Thymus (tissue), 14 donors: ENCODE measurements at places on chromosomes 6 and 20. TPM values are rescaled to one million over a fixed set of nuclear protein-coding genes. Genes with fewer than 3 reads are reported as not detected.

The ARMC12 gene
- total RNA-seq, result 1.1 TPM

The PRL gene
- 1.1 TPM for total RNA-seq

The GPR6 gene
- not detected for total RNA-seq

The GABRR1 gene
- total RNA-seq, result under 0.01 TPM

The ADGRF5 gene
- 4.2 TPM for total RNA-seq

The FOXF2 gene
- total RNA-seq, result not detected

The AVP gene
- total RNA-seq, result 0.33 TPM

The SRMS gene
- total RNA-seq, result 0.05 TPM

The ZCCHC3 gene
- total RNA-seq, result 28.5 TPM

The GHRH gene
- 14.4 TPM for total RNA-seq

The SIGLEC1 gene
- 0.90 TPM for total RNA-seq

The ID4 gene
- total RNA-seq, result 1.5 TPM

The BPIFB4 gene
- total RNA-seq, result 0.05 TPM
